ENCODE measurements at places on chromosomes 5 and 9. TPM values are rescaled to one million over a fixed set of nuclear protein-coding genes. Genes with fewer than 3 reads are reported as not detected.

The IL6ST gene
- 60.2 TPM for total RNA-seq

The KIAA1958 gene
- 19.5 TPM for total RNA-seq

The PDE6A gene
- 0.50 TPM for total RNA-seq

The VCP gene
- 216 TPM for total RNA-seq

The AGXT2 gene
- not detected for total RNA-seq

The RARS1 gene
- total RNA-seq: 101 TPM

The CNTFR gene
- not detected for total RNA-seq

Measured in PC-9 (cell line).